ENCODE measurements at places on chromosomes 3 and 15.

DNA sequence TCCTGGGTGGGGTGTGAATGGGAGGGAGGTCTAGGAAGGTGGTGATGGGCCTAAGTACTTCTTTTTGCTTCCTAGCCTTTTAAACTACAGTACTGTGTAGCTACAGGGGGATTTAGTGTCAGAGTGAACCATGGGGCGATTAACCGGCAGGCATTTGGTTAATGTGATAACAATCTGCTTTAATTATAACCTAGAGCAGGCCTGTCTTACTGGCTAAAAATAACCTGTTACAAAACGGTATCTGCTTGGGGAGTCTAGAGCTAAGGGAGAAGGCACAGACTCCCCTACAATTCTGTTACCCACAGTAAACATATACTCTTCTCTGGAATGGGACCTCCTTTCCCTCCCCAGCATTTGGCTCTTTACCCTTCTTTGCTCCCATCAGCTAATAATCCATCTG lies 85.4 kb downstream of the RBPMS2 start:
- no peak for DNase-seq

- no peak for DNase-seq
Measured at GRCh38 chr3:193342551-193342950, 36.0 kb downstream of the ATP13A5 start.

DNA sequence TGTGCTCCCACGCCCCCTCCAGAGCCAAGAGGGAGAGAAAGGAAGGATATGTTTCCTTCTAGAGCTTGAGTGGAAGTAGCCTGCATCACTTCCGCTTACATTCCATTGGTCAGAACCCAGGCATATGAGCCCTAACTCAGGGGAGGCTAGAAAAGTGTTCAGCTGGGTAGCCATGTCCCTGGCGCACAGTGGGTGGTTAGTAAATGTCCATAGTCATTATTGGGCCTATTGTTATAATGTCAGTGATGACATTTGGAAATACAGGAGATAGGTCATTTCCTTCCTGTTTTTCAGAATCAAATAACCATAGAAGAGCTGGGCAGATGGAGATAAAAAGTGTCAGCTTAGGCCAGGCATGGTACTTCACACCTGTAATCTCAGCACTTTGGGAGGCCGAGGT lies 27.3 kb downstream of the CD276 start:
- DNase-seq = no peak

DNA sequence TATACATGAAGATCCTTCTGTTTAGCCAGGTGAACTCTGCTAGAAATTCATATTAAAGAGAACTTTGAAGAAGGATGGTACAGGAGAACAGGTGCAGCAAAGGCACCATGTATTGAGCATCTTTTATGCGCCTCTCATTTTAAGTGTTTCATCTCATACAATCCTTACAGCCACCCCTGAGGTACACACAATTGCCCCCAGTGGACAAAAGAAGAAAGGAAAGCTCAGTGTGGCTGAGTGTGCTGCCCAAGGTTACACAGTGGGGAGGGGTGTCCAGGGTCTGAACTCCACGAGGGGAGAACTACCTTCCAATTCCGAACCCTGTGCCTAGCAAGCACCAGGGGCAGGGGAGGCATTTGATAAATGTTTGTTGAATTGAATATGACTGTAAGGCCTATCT lies 98.6 kb downstream of the MECOM start:
- DNase-seq = no peak

GRCh38 chr15:64456634-64457108 lies 3.7 kb upstream of the ZNF609 start:
- DNase-seq = no peak

- DNase-seq = no peak
Measured at GRCh38 chr15:44729408-44730127, 6.8 kb upstream of the TRIM69 start.

DNA sequence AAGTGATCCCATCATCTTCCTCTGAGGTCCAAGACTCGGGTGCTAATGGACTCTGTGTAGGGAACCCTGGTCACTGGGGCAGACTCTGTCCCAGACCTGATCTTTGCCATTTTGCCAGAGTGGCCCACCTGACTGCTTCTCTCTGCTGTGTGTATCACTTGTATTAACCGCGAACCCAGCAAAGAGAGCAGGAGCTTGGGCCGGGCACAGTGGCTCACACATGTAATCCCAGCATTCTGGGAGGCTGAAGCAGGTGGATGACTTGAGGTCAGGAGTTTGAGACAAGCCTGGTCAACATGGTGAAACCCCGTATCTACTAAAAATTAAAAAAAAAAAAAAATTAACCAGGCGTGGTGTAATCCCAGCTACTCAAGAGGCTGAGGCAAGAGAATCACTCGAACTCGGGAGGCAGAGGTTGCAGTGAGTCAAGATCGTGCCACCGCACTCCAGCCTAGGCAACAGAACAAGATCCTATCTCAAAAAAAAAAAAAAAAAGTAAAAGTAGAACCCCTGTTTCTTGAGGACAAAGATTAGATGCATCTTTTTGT lies 32.9 kb upstream of the CYP11A1 start:
- no peak for DNase-seq

DNA sequence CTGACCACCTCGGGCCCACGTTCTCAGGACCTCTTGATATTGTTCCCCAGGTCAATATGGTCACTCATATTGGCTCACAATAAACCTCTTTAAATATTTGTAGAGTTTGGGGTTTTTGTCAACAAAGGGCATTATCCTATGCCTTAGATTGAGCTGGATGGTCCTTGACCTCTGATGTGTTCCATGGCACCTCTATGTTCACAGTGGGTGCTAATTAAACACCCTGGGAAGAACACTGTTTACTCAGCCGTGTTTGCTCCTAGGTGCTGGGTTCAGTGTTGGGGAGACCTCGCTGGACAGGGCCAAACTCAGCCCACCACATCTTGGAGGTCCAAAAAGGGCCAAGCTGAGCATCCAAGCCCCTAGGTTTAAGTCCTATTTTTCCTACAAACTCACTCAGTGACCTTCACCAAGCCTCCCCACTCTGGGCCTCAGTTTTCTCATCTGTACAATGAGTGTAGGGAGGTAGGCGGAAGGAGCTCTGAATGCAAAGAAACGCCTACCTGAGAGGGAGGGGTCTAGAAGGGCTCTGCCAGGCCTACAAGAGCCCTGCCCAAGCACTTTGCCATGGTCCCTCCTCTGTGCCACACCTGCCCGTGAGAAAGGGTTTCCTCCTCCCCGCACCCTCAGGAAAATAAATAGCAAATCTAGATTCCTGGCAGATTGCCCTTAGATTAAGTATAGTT lies 7.2 kb downstream of the FAM174B start:
- DNase-seq = no peak

GRCh38 chr15:65411465-65412071 lies 11.2 kb downstream of the IGDCC4 start:
- DNase-seq = no peak

GRCh38 chr3:46955157-46955556 lies 21.4 kb downstream of the CCDC12 start:
- no peak for DNase-seq

DNA sequence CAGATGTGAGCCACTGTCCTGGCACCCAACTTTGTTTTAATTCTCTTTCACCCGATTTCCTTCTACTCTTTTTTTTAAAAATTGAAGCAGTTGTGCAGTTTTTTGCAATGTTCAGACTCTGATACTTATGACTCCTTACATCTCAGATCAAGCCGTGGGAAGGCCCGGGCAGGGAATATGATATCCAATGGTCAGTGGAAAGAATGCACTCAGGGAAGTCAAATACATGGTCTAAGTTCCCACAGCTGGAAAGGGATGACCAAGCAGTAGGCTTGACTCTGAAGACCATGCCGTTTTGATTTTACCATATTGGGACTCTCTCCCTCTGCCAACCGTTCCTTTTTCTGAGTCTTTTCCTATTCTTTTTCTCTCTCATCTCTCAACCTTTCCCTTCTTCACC lies 157.2 kb downstream of the RPLP1 start:
- DNase-seq = no peak

- DNase-seq = no peak
Measured at GRCh38 chr3:194856296-194856695, 170.6 kb downstream of the FAM43A start.

DNA sequence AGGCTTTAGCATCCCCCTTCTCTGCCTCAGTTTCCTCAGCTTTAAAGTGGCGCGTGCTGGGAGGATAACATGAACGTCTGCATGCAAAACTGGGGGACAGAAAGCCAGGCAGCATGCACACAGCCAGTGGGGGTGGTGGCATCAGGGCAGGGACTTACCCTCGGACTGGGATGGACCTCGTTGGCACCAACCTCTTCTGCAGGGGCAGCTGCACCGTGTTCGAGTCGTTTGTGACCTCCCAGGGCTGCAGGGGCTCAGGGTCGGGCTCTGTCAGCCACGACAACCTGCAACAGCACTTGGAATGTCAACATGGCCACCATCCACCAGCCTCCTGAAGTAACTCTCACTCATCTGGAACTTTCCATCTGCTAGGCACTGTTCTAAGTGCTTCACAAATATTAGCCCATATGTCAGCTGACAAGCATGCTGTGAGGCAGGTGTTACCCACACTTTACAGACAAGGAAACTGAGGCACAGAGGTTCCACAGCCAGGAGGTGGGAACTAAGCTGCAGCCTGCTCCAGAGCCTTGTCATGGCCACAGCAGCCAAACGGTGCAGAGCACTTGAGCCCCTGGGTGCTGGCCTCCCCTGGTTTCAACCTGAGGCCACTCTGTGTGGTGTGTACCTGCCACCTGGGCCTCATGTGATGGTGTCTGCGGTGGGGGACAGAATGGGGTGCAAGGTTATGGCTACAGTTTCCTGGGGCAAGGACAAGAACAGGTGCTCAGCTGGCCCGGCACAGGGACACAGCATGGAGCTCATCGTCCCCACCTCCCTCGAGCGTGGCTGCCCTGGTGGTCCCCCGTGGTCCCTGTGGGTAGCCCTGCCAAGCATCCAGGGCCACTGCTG lies 6.7 kb downstream of the C3orf22 start:
- no peak for DNase-seq

DNA sequence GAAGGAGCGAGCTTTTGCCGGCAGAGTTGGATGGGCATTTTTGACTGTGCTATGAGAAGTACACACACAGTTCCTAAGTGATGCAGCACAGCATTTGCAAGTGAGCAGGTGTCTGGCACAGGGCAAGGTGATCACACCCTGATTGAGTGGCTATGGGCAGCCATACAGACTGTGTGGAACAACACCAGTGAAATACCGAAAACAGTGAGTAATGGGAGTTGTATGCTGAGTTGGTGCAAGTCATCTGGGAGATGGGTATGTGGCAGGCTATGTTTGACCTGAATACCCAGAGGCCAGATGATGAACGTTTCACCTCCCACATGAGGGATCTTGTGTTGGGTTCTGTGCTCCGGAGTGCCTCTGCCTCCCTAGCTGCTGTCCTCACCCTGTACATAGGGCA lies 53.5 kb upstream of the TIPARP start:
- no peak for DNase-seq

DNA sequence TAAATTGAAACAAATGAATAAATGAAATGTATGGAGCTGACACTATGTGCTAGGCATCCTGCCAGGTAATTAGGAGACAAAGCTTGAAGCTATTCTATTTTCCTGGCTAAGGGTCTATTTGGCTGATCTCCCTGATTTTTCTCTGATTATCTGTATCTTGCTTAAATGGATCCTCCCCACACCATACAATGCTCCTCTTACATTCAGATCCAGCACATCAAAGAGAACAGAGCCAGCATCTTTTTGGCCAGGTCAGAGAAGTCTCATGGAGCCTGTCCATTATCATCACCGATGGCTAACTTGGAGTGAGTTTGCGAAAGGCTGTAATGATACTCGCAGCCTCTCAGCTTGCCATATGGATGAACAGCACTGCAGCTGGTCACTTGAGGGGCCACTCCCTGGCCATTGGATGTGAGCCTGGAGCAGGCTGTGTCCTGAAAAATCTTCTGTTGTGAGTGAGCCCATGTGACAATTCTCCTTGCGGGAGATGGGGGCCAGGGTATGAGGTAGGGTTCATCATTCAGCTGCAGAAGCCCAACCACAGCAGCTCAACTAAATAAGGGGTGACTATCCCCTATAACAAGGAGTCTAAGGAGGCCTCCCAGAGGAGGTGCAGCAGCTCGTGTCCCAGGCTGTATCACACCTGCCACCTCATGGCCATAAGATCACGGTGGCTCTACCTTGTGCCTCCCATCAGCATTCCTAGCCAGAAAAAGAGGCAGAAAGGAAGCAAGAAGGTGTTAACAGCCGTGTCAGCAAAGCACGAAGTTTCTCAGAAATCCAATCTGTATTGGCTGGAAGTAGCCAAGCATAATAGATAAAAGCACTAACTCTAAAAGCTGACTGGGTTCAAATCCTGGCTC lies 69.3 kb upstream of the ST8SIA2 start:
- DNase-seq = no peak

GRCh38 chr15:90030376-90030775 lies 29.3 kb downstream of the ZNF710 start:
- DNase-seq = no peak

DNA sequence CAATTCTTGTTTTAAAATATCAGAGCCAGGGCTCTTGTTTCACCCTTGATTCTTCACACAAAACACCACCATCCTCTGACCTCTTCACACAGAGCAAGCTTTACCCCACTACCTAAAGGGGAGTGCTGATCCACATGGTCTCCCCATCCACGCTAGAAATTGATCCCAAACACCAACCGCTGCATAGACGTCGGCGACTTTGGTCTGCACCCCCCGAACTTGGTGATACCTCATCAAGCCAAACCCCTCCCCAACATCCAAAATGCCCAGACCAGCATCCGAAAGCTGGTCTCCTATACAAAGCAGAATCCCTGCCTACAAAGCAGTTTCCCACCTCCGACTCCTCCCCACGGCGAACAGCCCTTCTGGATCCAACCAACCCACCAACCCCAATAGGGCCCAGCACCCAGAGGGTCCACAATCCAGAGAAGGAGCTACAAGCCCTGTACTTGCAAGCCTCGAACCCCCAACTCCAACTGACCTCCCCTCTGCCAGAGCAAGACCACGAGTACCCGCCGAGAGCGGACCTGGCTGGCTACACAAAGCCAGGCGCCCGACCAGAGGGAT lies 25.8 kb upstream of the MTHFS start:
- no peak for DNase-seq

- no peak for DNase-seq
Measured at GRCh38 chr3:53346922-53347260, 452 bp downstream of the DCP1A start.

- no peak for DNase-seq
Measured at GRCh38 chr15:48570822-48571221, 74.7 kb downstream of the FBN1 start.

DNA sequence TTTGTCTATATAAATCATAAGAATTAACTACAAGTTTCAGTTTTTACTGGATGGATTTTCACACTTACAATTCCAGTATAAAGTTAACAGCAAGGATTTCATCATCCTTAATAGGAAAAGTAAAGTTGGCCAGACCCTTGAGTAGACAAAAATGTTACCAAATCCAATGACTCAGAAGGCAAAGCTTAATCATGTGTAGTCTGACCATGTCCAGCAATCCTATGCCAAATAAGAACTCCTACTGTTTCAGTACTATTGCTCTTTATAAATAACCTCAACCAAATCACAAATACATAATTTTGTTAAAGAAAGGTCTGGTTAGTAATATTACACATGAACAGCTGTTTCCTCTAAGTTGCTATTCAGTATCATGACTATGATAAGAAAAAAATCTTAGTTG lies 35.0 kb downstream of the PLOD2 start:
- DNase-seq = no peak

- DNase-seq = no peak
Measured at GRCh38 chr3:192928720-192929119, 11.1 kb upstream of the MB21D2 start.

GRCh38 chr15:60479361-60480110 lies 594 bp upstream of the ICE2 start:
- no peak for DNase-seq

GRCh38 chr3:113495035-113495434 lies 19.9 kb downstream of the SPICE1 start:
- DNase-seq = no peak
